ENCODE measurements at places on chromosomes 7 and 10.

GRCh38 chr10:53029449-53029848 is 256.9 kb upstream of the MBL2 start:
- no peak for DNase-seq

- no peak for DNase-seq
Measured at GRCh38 chr10:1157615-1157933, 101.4 kb downstream of the WDR37 start.

DNA sequence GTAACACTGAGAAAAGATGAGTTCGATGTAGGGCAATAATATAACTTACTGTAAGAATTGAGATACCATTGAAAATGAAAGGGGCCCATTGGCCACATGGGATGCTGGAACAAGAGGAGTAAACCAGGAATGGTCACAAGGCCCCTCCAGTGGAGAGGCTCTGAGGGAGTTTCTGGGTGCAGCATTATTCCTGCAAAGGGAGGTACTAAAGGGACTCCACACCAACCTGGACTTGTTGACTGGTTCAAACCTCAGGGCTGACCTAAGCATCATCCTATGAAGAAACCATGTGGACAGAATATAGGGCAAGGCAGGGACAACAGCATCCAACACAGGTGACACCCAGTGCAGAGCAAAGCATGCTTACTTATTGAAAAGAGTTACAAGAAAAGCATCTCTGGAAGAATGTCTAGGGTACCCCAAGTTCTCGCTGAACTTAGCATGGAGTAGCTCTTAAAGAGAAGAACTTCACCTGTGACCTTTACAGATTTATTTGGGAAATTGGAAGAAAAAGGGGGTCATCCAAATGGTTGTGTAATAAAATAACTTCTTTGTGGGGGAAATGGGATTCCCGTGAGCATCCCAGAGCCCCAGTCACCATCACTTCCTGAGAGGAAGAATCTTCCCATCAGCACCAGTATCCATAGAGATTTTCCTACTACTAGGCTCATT is 34.7 kb downstream of the PRSS2 start:
- DNase-seq, result no peak

DNA sequence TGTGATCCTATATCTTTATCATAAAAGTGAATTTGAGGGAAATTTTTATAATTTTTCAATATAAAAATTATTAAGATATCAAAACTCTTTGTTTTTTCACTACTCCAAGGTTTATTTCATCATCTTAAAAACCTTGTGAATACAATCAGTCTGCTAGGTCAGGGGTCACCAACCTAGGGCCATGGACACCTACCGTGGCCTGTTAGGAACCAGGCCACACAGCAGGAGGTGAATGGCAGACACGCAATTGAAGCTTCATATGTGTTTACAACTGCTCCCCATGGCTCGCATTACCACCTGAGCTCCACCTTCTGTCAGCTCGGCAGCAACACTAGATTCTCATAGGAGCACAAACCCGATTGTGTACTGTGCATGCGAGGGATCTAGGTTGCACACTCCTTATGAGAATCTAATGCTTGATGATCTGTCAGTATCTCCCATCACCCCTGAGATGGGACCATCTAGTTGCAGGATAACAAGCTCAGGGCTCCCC is 271.2 kb upstream of the C7orf33 start:
- no peak for DNase-seq

DNA sequence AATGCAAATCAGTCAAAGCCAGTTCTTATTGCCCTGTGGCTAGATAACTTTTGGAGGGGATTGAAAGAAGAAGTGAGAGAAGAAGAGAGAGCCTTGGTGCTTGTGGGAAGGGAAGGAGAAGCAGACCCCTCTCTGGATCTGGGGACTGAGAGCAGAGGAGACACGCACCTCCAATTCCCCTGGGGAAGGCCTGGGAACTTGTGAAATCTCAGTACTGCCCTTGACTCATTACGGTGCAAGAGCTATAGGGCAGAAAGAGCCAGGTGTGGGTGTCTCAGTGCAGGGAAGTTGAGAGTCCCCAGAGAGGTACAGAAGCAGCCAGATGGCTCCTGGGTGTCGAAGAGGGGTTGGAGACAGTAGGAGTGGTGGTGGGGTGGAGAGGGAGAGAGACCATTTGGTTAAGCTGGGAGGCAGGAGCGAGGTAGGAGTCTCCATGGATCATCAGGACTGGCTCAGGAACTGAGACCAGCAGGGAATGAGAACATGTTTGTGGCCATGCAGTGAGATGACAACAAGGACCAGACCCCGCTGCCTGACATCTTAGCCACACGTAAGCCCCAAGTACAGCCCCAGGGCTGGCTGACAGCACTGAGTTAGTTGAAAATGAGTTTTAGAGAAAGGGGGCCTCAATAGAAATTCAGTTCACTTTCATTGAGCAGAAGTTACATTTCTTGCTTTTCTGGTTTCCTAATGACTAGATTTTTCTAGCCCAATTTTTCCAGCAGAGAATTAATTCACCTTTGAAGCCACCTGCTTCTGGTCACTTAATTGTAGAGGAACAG is 238.2 kb downstream of the BUB3 start:
- DNase-seq, result no peak

GRCh38 chr10:121608469-121609190 is 10.4 kb upstream of the FGFR2 start:
- peak; percentile 22 for DNase-seq

DNA sequence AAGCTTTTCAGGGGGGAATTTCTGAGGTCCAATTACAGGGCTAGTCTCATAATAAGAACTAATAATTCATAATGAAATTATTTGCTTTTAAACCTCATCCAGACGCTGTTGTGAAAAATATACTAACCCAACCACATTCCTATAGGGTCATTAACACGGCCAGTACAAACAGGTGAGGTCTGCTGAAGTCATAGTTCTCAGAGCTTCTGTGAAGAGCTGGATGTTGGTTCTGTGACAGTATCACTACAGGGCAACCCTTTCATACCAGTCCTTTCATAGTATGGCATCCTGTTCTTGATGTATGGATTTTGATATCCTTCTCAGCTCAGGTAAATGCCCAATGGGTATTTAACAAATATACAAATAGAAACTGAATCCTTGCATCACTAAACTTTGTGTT is 62.3 kb upstream of the FAM133B start:
- DNase-seq, result no peak

- DNase-seq, result no peak
Measured at GRCh38 chr7:68707159-68707558, 891.1 kb upstream of the AUTS2 start.

- DNase-seq, result no peak
Measured at GRCh38 chr7:157973971-157974677, 613.5 kb downstream of the PTPRN2 start.

DNA sequence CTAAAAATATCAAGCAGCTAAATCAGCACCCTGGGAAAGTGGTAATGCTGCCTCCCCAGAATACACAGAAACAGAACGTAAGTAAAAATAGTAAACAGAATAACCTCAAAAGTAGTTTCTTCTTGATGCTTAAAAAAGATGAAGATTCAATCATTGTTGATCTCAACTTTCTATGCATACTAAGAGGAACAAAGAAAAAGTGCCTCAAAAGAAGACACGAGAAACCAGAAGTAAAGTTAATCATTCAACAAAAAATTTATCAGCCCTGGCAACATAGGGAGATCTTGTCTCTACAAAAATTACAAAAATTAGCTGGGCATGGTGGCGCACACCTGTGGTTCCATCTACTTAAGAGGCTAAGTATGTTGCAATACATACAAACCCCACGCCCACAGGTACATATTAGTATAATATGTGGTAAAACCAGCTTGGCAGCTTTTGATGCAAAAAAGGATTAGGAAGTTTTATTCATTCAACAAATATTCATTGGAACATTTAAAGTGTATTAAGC is 153.7 kb downstream of the NRBF2 start:
- DNase-seq, result no peak

DNA sequence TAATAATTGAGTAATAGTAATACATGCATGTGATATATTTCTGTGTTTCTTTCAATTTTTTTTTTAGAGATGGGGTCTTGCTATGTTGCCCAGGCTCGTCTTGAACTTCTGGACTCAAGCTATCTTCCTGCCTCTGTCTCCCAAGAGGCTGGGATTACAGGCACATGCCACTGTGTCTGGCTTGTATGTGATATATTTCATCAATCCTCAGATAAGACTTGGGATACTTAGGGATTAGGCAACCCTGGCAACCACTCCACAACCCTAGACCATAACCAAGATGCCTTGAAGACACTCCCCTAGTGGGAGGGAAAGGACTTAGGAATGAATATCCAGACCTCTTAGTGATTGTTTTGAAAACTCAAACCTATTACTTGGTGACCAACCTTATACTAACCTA is 154.8 kb downstream of the CCDC3 start:
- no peak for DNase-seq

GRCh38 chr7:140605337-140605736 is 35.3 kb downstream of the DENND2A start:
- no peak for DNase-seq

GRCh38 chr10:61153771-61154170 is 209.8 kb upstream of the RHOBTB1 start:
- no peak for DNase-seq

DNA sequence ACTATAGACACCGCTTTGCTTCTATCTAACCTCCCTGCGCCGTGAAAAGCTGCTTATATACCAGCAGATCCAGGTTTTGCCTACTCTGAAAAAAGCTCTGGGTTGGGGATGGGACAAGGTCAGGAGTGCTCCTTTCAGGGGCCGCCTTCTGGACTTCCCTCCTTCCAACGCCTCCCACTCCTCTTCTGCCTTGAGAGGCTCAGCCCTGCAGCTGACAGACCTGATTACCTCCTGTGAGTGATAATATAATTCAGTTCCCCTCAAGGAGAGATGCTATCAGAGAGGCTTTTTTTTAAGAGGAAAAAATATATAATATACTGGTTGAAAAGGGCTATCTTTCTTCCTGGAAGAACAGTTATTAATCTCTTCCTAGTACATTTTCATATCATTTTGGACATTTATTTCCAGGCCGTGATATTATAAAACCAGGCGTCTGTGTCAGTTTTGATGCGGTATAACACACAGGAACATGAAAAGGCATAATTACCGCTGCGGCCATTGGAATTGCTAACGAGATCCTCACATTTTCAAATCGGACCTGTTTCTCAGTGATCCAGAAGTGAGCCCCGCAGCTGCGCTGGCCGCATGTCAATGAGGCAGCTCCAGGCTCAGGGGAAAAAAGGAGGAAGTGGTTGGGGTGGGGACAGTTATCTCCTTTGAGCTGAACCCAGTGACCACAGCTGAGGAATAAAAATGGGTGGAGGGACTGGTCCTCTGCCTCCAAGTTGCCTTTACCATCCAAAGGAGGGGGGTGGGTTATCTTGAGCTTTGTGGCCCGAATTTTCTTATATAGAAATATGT is 457.1 kb downstream of the TYW1 start:
- DNase-seq, result no peak

GRCh38 chr7:1942941-1943289 is 272.8 kb downstream of the ELFN1 start:
- DNase-seq, result no peak

GRCh38 chr10:65793738-65794425 is 1132.0 kb upstream of the LRRTM3 start:
- DNase-seq, result no peak

DNA sequence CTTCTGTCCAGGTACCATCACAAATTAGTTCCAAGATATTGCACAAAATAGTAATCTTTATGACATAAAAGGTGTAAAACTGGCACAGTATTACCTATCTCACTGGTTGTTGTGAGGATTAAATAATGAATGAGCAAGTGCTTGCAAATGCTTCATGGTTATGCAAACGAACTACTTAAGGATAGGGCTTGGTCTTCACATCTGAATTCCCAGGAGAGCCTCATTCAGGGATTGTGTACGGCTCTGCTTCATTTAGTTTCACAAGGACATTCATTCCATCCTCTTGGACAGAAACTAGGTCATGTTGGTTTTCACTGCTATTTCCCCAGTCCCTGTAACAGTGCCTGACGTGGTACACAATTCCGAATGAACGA is 12.1 kb downstream of the ABCA13 start:
- no peak for DNase-seq

GRCh38 chr10:31343551-31343950 is 24.5 kb downstream of the ZEB1 start:
- DNase-seq, result no peak

- DNase-seq, result no peak
Measured at GRCh38 chr7:139898483-139898882, 69.4 kb downstream of the TBXAS1 start.
